ENCODE measurements at places on chromosomes 3 and 15.

DNA sequence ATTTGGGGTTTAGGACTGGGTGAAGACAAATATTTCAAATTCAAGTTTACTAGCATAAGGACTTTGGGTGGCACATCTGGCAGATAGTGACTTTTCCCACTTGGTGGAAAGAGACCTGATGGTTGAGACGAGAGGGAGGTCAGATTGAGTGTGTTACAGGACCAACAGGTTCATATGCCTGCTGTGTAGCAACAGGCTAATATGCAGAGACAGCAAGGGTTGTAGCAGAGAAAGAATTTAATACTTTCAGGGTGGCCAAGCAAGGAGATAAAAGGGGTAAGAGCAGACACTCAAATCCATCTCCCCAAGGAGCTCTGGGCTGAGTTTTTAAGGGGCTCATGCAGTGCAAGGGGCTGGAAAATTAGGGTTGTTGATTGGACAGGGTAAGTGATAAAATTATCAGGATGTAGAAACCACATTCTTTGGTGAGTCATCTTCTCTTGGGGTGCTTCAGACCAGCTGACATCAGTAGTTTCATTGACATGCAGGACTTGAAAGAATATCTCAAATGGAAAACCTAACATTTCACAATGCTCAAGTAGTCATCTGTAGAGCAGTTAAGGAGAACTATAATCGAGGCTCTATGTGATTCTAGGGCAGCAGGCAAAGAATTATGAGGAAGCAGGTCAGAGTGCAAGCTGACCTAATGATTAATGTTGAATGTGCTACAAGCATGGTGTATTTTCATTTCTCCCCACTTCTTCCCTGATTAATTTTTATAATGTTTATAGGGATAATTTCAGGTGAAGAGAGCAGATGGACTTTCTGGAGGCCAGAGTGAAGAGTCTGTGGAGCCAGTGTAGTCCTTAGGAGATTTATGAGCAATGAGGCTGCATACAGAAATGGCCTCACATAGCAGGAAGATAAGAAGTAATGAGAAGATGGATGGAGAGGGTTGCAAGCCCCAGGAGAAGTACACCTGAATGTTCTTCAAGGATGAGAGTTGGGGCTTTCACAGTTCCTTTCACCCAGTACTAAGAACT lies 13.7 kb downstream of the FOXB1 start:
- ATAC-seq = no peak

- ATAC-seq = no peak
Observed at GRCh38 chr3:31431321-31431720, 101.4 kb upstream of the STT3B start.

DNA sequence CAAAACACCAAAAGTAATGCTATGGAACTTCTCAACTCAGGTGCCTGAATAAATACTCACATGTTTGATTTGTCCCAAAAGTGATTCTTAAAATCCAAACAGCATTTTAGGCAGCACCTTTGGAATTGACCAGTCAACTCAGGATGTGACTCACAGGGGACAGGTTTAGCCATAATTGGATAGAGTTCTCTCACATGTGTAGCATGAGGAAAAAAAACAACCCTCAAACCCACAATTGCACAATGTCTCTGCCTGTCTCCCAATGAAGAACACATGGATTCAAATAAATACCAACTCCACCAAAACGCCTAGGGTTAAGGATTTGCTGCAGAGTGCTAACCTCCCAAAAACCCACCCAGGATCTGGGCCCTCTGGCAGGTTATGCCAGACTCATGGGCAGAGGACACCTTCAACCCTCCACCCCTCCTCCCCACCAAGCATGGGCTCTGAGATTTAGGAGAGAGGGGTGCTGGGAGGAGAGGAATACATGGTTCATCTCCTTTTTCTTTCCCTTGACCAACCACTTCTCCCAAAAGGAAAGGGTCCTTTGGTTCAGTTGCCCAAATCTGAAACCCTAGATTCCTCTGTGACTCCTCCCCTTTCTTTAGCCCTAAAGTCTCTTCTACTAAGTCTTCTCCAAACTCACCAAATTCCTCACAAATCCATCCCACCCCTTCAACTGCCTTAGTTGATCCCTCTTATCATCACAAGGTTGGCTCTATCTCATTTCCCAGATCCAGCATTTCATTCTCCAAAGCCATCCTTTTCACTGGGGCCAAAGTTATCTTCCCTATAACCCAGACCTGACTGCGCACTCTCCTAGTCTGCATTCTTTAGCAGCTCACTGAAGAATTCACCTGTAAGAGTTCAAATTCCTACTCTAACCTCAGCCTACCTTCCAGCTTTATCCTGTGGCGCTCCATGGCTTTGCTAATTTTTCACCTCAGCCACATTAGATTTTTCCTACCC lies 7.7 kb downstream of the RYK start:
- ATAC-seq = peak; percentile 91

GRCh38 chr3:39960515-39961191 lies 151.2 kb downstream of the MYRIP start:
- ATAC-seq = peak; percentile 36

DNA sequence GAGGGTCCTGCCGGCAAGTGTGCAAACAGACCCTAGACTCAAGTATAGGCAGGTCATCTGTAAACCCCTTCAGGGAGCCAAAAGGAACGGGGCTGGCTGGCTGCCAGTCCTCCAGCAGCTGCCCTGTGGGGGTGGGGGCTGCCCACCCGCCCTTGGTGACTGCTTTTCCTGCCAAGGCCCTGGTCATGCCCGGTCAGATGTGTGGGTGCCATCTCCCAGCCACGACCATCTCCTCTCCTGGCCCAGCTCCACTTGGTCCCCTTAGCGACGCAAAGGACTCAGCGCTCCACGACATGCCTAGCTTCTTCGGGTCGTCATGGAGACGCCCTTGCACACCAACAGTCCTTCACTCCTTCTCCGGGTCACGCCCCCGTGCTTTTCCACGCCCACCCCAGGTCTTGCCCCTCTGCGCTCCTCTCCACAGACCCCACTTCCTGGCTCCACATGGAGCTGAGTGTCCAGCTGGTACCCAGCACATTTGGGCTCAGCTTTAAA lies 2.4 kb downstream of the MUC4 start:
- no peak for ATAC-seq

GRCh38 chr3:189169728-189170127 lies 2.0 kb upstream of the TPRG1 start:
- ATAC-seq = no peak

DNA sequence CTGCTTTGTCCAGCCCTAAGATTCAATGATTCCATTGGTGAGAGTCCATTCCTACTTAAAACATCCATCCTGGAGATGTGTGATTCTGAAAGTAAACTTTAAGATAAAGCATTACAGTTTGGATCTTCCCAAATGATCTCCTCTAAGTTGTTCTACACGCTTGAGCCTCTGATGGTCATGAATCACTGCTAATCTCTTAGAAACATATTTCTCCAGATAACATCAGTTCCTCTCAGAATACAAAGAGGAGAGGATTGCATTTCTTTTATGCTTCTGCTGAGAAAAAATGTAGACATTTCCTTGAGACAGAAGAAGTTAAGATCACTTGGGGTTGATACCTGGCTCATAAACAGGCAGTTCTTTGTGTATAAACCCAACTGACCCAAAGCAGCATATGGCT lies 281.2 kb upstream of the DPH6 start:
- ATAC-seq = no peak

- no peak for ATAC-seq
Observed at GRCh38 chr3:62638316-62638715, 236.9 kb downstream of the CADPS start.
